ENCODE measurements at places on chromosomes 2 and 18. TPM values are rescaled to one million over a fixed set of nuclear protein-coding genes. Genes with fewer than 3 reads are reported as not detected.

The IL1R1 gene
- total RNA-seq, result 124 TPM

The MYO1B gene
- 18.6 TPM for total RNA-seq

The RBKS gene
- 3.3 TPM for total RNA-seq

The CXCR4 gene
- total RNA-seq, result 4.4 TPM

The MFSD6 gene
- 29.8 TPM for total RNA-seq

The ALKAL2 gene
- 0.80 TPM for total RNA-seq
